ENCODE measurements at places on chromosomes 16 and 17. TPM values are rescaled to one million over a fixed set of nuclear protein-coding genes. Genes with fewer than 3 reads are reported as not detected.

DNA sequence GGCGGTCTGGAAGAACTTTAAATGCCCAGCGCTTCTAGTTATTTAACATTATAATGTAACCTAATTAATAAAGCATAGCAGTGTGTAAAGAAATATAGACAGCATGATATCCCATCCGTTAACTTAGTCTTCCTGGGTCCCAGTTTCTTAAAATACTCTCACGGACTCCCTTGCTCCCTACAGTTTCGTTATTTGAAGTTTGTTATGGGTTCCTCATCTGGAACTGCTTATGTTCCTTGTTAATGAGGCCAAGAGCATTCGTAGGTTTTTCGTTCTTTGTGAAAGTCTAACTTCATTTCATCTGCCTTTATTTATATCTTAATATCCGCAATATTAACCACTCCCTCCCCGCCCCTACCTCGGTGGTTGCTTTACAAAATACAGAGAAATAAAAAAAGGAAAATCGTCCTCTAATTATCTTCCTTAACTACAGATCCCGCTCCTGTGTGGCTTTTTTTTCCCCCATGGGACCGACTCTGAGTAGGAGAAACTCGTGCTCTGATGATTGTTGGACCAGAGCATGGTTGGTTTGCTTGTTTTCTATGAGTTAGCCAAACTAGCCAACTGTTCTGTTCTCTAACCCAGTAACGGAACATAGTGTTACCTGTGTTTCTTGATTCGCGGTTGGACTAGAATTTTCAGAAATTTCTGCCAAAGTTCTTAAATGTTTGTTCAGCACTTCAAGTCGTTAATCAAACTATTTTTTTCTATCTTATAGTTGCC, 863 bp downstream of the ADPRM start:
- no peak for DNase-seq

DNA sequence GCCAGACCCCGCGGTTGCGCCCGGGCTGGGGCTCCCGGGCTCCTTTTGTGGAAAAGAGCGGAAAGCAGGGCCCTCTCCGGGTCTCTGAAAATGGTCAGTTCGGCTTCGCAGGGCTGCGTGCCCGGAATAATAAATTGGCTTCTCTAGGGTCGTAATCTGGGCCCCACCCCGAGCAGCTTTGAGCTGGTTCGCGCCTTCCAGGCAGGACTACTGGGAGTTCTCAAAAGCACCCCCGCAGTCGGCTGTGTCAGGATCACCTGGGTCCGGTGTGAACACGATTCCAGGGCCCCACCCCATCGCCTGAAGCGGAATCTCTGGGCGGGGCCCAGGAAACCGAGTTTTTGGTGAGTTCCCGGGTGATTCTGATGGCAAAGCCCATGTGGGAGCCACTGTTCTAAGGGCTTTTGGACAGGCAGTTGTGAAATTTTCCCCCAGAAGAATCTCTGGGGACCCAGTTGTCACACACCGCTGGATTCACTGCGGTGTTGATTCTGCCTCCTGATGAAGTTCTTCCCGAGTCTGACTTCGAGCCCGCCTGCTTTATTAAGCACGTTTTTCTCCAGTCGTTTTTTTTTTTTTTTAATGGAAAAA, 77.0 kb downstream of the MRC2 start:
- no peak for DNase-seq

DNA sequence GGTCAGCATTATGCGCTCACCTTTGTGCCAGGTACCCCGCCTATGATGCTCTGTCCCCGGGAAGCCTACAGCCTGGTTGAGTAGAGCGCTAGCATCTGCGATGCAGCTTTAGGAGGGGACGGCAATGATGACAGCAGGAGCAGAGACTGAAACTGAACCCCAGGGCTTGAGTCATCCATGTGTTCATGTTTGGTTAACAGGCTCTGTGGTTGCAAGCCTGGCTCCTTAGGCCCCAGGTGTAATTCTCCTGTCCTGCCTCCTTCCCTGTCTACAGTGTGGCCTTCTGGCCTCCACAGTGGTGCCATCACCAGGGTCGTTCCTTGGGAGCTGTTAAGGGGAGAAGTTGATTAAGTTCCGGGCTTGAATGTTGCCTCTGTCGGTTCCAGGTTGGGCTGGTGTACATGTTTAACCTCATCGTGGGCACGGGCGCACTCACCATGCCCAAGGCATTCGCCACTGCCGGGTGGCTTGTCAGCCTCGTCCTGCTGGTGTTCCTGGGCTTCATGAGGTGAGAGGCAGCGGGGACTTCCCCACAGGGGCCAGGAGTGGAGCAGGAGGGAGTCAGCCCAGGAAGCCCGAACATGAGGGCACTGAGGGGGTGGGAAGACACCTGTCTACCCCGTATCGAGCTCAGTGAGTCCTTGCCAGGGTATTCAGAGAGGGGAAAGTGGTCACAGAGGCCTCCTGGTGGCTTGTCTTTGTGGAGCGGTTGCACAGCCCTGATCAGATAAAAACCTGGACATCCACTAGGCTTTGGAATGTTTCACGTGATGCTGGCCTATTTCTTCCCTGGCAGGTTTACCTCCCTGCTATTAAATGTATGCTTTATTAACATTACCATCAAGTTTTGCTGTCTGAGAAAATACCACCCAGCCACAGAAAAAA, 9.2 kb upstream of the NAT9 start:
- DNase-seq, result no peak

DNA sequence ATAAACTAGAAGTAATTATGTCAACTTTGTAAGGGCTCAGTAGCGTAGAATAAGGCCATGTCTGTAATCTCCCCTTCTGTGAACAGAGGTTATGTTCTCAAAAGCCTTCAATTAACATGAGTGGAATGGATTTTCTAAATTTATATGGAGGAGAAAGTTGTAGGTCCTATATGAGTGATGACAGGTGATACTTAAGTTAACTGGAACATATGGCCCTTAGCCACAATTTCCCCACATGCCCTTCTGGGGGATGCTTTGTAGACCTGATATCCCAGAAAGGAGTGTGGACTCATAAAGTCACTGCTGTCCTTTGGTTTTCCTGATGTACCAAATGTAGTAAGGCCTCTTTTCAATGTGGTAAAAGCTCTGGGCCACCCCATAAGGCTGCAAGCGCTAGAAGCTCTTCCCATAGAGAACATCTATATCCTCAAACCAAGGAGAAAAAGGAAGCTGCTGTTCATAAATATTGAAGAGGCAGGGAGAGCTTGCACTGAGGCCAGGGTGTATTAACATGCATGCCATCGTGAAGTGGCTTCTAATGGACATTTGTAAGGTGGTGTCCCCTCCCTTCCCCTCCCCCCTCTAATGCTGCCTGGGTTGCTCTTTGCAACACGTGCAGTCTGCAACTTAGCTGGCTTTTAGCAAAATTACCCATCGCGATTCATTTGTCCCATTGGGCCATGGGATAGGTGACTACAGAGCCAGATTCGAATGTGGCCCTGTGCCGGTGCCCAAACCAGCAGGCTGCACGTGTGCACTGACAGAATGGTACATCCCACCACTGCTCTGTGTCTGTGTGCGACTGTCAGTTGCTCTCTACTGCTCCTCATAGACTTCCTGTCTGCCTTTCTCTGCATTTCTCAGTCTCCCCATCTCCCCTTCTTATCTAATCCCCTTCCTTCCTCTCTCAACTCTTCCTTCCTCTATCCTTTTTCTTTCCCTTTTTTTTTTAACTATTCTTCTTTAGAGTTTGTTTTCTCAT, 269.0 kb downstream of the WWOX start:
- DNase-seq, result no peak

The PPM1E gene
- total RNA-seq, result 0.30 TPM
